Aorta (tissue), 5 donors: ENCODE measurements at places on chromosomes 4 and X. TPM values are rescaled to one million over a fixed set of nuclear protein-coding genes. Genes with fewer than 3 reads are reported as not detected.

GRCh38 chrX:15855568-15856221 is 1.1 kb upstream of the AP1S2 start:
- no peak for DNase-seq

- no peak for DNase-seq
These were observed 75.0 kb downstream of the PTTG2 start for GRCh38 chr4:38034986-38035882.

SEL1L3 gene
- 13.6 TPM for total RNA-seq

AFF2 gene
- 2.7 TPM for total RNA-seq

DNA sequence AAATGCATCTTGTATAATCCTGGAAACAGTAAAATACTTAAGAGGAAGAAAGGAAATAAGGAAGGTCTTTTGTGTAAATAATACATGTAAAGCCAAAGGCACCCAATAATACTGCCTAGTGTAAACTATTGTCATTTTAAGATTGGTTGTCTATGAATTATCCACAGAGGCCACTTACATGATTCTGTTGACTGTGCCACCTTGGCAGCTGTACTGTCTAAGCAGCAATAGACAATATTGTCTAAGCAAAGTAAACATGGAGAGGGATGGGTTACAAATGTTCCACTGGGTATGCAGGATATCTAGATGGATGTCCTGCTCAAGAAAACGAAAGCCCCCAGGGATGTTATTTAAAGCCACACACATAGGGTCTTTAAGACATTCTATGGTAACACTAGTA is 19.4 kb downstream of the BEND4 start:
- DNase-seq = no peak

DNA sequence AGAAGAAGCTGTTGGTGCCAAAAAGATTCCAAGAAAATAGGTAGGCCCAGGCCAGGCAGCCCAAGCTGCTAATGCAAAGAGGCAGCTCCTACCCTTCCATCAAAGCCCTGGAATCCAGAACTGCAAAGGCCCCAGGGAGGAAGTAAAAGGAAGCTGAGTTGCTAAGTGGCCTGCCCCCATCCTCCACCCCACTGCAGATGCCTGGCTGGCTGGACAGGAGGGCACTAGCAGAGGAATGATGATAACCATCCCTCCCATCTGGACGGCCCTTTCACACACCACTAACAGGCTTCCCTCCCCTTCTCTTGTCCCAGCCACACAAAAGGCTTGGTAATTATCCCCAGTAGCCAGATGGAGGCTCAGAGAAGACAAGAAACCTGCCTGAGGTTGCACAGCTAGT is 32.4 kb upstream of the PJA1 start:
- no peak for DNase-seq

DNA sequence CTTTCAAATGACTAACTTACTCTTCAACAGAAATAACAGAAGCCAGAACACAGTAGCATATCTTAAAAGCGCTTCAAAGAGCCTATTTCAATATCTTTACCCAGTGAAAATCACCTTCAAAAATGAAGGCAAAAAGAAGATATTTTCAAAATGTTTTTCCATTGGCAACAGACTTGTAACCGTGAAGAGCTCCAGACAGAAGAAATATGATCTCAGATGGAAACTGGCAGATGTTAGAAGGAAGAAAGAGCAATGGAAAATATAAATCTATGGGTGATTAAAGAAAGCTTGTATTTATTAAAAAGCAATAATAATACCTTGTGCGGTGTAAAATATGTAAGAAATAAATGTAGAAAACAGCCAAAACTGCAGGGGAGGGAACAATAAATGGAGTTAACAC is 35.7 kb downstream of the PRKG2 start:
- DNase-seq = no peak

DNA sequence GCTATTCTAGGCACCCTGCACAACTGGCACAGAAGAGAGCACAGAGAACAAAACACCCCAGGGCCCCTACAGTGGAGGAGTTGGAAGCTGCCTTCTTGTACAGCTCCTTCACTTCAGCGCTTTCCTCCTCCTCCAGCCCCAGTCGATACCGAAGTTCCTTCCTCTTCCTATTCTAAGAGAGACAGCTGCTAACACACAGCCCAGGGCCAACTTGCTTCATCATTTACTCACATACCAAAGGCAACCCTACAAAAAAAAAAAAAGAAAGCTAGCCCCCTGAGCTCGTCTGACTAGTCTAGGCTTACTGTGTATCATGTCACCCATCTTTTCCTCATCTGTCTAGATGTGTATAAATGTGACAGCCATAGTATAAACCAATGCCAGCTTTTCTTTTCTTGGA is 64.5 kb downstream of the MID1 start:
- no peak for DNase-seq

FHIP1A gene
- 2.8 TPM for total RNA-seq

DNA sequence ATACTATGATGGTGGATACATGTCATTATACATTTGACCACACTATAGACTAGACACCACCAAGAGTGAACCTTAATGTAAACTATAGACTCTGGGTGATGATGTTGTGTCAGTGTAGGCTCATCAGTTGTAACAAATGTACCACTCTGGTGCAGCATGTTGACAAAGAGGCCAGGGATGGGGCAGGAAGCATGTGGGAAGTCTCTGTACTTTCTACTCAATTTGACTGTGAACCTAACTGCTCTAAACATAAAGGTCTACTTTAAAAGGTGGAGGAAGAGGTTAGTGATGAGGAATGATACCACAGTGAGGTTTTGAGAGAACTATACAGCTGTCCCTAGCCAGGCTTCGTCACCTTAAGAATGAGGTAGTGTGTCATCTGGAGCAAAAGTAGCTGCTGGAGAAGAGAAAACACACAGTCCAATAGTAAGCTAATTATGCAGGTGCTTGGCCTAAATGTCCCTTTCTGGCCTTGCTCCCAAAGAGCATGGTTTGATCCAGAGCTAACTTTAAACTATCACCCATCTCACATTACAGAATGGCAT is 38.4 kb downstream of the GRSF1 start:
- no peak for DNase-seq
